ENCODE measurements at places on chromosomes 6 and 20.

- DNase-seq, result no peak
These were observed 99.8 kb downstream of the HIVEP2 start for GRCh38 chr6:142845143-142845571.

DNA sequence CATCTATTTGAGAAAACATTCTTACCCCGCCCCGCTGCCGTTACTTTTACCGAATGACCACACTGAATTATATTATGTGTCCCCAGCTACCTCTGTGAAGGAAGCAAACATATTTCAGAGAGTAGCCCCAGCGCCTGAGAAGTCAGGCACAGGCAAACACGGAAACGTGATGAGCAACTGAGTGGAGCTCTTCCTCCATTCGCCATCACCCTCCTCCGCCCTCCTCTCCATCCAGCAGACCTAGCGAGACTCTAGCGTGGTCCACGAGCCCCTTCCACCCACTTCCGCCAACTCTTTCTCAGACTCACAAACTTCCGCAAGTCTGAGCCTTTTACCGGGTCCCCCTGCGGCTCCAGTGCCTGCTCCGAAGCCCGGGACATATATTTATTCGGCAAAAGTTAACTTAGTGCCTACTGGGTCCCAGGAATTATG is 582 bp downstream of the SNRPB start:
- DNase-seq, result peak; percentile 42

DNA sequence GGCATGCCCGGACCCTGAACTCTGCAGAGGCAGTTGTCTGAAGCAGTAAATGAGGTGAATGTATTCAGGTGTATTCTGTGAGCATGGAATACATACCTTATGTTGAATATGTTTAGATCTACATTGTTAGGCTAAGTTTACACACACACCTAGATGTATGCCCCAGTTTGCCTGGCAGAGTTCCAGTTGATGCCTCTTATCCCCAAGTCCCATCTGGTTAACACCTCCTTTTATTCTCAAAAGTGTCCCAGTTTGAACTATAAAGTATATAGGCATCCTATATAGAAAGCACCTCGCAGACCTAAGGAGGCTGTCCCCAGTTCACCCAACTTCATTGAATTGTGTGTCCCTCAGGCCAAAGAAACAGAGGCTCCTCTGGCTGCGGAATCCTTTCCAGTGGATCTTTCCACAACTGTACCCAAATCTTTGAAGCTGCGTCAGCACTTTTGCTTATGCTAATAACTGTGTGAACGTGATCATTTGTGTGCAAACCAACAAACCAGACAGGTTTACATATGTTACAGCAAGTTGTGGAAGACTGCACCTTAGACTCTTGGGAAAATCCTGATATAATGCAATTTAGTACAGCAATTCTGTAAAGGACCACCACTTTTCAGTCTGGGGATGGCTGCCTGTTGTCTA is 4.8 kb upstream of the DHX35 start:
- DNase-seq, result no peak

DNA sequence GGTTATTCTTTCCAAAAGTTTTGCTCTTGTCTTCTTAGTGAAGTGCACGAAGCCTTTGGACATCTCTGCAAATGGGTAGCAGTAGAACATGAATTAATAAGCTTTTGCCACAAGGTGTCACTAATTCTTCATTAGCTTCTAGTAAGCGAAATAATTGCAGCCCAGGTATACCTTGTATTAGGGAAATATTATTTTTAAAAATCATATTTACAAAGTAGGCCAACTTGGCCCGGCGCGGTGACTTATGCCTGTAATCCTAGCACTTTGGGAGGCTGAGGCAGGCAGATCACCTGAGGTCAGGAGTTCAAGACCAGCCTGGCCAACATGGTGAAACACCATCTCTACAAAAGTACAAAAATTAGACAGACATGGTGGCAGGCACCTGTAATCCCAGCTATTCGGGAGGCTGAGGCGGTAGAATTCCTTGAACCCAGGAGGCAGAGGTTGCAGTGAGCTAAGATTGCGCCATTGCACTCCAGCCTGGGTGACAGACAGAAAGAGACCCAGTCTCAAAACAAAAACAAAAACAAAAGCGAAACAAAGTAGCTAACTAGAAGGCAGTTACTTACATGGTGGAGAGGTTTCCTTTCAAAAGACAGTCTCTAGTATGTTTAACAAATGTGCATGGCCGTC is 8.8 kb upstream of the RSPH3 start:
- DNase-seq, result peak; percentile 42

GRCh38 chr6:114436691-114437090 is 93.9 kb upstream of the HS3ST5 start:
- no peak for DNase-seq

DNA sequence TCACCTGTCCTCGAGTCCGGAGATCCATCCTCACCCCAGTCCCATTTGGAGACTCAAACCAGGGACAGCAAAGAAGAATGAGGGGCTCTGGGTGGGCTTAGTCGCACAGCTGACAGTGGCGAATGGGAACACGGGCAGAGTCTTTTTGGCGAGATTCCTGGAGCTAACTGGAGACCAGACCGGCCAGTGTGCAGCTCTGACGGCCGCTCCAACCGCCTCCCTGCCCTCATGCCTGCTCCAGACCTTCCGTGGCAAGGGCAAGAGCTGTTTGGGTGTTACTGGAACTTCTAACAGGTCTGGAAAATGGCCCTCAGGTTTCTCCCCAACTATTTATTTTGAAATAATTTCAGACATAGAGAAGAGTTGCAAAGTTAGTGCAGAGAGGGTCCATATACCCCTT is 75.6 kb downstream of the IRF4 start:
- no peak for DNase-seq

All from Kasumi-1 (cell line).